ENCODE measurements at places on chromosomes 7 and 10. TPM values are rescaled to one million over a fixed set of nuclear protein-coding genes. Genes with fewer than 3 reads are reported as not detected.

Gene CABCOCO1
- 3.5 TPM for total RNA-seq

Gene ANKRD61
- not detected for total RNA-seq

Gene IFIT1
- 19.7 TPM for total RNA-seq

Gene ZMIZ1
- 50.4 TPM for total RNA-seq
